Activated gamma-delta T cell treated with Interleukin-2 at 50 U/mL for 16 hours (primary cell): ENCODE measurements at places on chromosomes 3 and 15.

GRCh38 chr3:126678693-126679317 lies 23.9 kb upstream of the TXNRD3 start:
- no peak for DNase-seq

DNA sequence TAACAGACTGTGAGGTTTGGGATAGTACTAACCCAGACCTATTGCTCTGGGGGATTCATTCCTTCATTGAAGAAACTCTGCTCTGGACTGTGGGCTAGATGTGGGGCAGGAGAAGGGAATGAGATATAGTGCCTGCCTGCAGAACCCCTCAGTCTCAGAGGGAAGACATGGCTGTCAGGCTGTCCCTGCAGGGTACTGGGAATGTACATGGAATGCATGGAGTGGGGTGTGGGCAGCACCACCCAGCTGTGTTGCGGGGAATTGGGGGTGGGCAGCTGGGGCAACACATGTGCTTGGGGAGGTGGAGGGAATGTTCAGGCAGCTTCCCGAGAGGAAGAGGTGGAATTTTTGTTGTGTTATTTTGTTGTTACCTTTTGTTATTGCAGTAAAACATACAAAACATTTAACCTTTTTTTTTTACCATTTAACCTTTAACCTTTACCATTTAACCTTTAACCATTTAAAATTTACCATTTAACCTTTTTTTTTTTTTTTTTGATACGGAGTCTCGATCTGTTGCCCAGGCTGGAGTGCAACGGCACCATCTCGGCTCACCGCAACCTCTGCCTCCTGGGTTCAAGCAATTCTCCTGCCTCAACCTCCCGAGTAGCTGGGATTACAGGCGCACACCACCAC lies 7.3 kb downstream of the PAQR5 start:
- no peak for DNase-seq

- no peak for DNase-seq
Observed at GRCh38 chr3:178198329-178198728, 337.9 kb upstream of the KCNMB2 start.

DNA sequence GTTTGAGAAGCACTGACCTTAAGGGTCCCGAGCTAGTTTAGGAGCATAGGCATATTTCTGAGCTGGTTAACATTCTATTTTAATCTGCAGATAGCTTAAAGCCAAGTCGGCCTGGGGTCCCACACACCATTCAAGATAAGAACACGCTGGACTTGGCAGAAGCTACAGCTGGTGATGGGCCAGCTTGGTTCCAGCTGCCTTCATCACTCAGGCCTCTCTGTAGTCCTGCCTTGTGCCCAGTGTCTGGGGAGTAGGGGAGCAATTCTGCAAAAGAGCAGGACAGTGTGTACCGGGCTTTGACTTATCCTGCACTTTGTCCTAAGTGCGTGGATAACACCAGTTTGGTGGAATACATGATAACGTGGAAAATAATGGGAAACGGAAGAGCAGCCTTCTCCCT lies 164.5 kb downstream of the MEGF11 start:
- DNase-seq, result no peak

GRCh38 chr15:101078669-101079323 lies 159.6 kb downstream of the LRRK1 start:
- no peak for DNase-seq

- DNase-seq, result no peak
Observed at GRCh38 chr15:39365161-39365560, 215.7 kb upstream of the THBS1 start.

- no peak for DNase-seq
Observed at GRCh38 chr3:11373654-11374053, 101.5 kb downstream of the ATG7 start.

GRCh38 chr3:184262764-184263179 lies 1.4 kb upstream of the CAMK2N2 start:
- DNase-seq, result no peak

- DNase-seq, result no peak
Observed at GRCh38 chr3:11558002-11558401, 85.7 kb downstream of the VGLL4 start.

DNA sequence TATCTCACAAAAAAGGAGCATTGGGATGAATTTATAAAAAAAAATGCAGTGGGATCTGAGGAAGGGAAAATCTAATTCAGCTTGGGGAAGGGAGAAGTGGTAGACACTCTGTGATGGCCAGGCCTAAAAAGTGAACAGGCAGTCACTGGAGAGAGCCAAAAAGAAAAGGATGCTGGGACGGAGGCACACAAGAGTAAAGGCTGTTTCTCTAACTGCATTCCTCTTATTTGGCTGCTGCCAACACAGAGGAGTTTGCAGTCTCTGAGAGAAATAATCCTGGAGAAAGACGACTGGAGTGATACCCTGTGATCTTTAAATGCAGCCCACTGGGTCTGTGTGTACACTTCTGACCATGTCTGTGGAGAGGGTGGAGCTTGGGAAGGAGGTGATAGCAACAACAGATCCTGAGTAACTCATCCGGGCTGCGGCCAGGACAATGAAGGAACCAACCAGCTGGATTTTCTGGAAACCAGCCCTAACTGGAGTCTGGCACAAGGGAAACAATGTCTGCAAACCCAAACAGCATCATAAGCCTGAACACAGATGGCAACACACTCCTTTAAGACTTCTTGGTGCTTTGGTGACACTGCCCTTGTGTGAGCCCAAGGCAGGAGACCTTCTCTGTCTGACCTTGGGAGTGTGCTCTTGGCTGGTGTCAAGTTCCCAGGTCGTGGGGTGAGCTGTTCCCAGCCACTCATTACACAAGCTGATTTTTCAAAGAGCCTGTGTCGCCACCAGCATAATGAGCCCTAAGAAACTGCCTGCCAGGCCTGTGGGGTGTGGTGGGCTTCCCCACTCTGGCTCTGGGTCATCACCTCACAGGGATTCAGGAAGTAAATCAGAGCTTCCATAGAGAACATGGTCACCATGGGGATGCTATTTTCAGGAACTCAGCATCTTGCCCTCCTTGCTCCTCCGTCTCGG lies 8.0 kb downstream of the FYCO1 start:
- no peak for DNase-seq

- DNase-seq, result no peak
Observed at GRCh38 chr15:63502137-63502766, 2.1 kb upstream of the USP3 start.

DNA sequence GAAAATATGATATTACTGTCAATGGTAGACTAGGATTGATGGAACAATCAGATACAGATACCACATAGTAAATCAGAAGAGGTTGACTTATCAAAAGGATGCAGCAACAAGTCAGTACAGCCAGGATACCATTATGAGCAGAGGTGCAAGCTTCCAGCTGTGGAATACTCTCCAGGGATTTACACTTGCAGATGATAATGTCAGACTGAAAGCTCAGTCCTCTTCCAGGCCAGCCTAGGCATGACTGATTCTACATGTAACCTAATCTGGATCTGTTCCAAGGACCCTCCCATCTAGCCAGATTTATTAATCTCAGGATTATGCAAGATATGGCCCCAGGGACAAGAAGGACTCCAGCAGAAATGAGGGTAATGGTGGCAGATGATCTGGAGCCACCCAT lies 8.2 kb downstream of the FILIP1L start:
- DNase-seq, result no peak

GRCh38 chr3:59339818-59340217 lies 290.0 kb upstream of the CFAP20DC start:
- no peak for DNase-seq

GRCh38 chr3:101069901-101070798 lies 76.9 kb upstream of the ABI3BP start:
- peak; percentile 30 for DNase-seq

- no peak for DNase-seq
Observed at GRCh38 chr15:66703540-66703941, 1.5 kb downstream of the SMAD6 start.

DNA sequence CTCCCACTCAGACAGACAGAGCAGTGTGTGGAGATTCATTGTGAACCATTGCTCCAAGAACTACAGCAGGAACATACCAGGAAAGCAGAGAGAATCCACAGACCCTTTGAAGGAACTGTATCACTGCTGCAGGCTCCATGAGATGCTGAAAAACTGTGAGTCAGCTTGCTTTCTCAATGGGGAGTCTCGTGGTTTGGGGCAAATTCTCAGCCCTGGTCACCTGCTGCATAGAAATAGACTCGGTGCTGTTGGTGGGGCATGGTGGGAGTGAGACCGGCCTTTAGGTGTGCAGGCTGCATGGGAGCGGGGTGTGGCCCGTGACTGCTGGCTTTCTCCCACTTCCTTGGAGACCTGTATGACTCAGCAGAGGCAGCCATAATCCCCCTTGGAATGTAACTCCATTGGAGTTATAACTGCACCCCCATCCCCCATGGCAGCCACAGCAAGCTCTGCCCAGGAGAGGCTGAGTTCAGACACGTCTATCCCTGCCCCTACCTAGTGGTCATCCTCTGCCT lies 35.6 kb downstream of the ALCAM start:
- no peak for DNase-seq

DNA sequence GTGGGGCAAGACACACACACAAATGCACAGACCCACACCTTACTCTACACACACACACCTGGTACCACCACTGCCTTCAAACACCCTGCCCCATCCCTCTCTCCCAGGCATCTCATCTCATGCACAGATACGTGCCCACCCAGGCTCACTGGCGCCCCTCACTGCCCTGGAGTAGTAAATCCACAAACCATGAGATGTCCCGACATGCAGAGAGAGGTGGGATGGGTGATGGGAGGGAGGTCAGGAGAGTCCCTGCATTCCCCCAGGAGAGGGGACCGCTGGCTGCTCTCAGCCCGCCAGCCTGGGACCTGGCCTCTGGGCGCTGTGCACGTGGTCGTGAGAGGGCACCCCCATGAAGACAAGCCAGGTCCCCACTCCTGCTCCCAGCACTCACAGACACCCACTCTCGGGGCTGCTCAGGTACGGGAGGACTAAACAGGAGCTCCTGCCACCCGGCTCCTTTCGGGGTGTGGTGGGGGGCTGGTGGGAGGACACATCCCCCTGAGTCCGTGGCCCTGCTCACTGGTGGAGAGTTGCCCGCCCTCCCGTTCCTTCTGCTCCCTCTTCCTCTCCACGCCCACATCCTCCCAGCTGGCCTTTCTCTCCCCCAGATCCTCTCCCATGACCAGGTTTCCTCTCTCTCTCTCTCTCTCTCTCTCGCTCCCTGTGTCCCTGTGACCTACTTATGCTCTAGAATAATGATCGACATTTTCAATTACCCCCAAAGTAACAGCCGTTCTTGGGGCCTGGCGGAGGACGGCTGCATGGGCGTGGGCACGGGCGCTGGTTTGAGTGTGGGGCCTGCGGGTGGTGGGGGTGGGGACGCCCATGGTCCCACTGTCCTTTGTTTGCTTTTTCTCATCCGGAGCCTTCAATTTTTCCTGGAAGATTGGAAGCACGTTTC lies 18.9 kb upstream of the CSPG4 start:
- DNase-seq, result no peak

GRCh38 chr15:66524838-66525237 lies 19.7 kb downstream of the ZWILCH start:
- no peak for DNase-seq
